ENCODE measurements at places on chromosomes 1 and 21. TPM values are rescaled to one million over a fixed set of nuclear protein-coding genes. Genes with fewer than 3 reads are reported as not detected.

- no peak for DNase-seq
Measured at GRCh38 chr21:42734323-42734971, 81.0 kb downstream of the PDE9A start.

GRCh38 chr1:19448491-19449439, 36.6 kb downstream of the CAPZB start:
- peak; percentile 96 for DNase-seq

DNA sequence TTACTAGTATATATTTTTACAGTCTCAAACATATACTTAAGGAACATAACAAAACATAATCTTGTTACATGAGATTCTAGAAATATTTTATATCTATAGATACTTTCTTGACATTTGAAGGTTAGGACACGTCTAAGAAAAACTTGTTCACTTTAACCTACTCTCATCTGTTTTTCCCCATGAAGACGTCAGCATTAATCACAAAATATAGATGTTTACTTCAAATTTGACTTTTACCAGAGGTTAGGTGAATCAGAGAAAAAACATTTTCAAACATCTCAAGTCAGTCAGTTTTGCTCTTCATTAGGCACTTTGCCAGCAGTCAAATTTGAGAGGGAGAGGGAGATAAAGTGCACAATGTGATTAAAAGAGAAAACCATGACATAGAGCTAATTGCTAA, 47.7 kb downstream of the BRINP3 start:
- no peak for DNase-seq

- peak; percentile 14 for DNase-seq
Measured at GRCh38 chr1:241592273-241592958, 47.8 kb downstream of the CHML start.

GRCh38 chr1:19317126-19317910, 5.2 kb downstream of the SLC66A1 start:
- no peak for DNase-seq

DNA sequence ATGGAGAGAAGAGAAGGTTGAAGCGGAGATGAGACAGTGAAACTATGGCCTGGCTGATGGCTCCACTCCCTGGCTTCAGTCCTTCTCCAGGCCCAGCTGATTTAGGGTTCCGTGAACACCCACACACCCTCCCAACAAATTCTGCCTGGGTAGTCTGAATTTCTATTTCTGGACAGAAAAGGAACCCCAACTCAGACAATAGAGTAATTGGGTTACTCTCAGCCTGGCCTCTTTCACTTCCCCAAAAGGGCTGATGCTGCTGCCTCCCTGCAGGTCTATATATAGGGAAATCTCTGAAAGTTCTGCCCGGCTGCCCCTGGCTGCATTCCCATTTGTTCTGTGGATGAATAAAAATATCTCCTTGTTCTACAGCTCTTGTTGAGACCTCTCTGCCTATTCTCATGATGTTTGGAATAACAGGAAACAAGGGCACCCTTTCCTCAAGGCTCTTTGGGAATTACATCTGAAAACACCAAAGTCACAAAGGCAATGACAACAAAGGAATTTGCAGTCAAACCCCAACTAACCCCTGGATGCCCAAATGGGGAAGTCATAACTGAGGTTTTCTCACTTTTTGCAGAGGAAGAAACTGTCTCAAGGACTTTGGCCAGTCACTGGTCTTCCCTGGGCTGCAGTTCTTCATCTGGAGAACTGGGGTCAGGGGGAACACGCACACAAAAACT, 11.4 kb upstream of the ZSCAN20 start:
- DNase-seq: no peak

DNA sequence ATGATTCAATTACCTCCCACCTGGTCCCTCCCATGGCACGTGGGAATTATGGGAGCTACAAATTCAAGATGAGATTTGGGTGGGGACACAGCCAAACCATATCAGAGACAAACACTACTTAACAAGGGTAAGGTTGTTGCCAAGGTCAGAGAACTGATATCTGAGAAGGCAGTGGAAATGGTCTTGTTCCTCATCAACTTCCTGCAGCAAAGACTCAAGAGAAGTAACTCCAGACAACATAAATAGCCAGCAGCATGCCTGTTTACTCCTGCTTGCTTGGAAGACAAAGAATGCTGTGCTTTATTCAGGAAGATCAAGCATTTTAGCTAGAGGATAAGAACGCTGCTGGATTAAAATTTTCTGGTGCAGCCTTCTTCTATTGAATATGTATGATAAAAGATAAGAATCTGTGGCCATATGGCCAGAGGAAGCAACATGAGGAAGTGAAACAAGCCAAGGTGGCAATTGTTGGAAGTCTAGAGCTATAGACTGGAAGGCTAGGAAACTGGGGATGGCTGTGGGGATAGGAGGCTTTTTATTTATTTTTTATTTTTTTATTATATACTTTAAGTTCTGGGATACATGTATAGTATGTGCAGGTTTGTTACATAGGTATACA, 36.4 kb downstream of the DDAH1 start:
- DNase-seq: no peak

DNA sequence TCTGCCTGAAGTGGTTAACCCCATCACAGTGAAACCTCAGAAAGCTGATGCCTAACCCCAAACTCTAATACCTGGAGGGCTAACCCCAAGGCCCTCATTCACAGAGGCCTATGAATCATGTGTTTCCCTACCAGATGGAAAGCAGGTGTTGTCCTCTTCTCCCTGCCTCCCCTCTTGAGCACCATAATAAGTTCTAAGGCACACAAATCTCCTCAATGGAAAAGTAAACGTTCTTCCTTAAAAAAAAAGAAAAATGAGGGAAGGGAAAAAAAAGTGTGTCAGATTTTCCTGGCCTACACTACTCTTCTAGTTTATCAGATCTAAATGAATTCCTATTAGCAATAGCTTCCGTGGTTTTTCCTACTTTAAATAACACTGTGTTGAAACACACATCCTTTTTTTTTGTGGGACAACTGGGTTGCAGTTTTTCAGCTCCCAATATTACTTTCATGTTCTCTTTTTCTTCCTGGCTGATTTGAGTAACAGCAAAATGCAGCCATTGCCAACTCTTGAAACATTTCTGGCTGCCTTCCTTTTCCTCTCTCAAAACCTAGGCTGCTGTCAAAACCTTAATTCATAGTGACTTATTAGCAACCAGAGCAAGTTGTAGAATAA, 43.2 kb downstream of the SLC44A3 start:
- DNase-seq: peak; percentile 93

GRCh38 chr1:18104546-18105100, 3.0 kb upstream of the IGSF21 start:
- no peak for DNase-seq

DNA sequence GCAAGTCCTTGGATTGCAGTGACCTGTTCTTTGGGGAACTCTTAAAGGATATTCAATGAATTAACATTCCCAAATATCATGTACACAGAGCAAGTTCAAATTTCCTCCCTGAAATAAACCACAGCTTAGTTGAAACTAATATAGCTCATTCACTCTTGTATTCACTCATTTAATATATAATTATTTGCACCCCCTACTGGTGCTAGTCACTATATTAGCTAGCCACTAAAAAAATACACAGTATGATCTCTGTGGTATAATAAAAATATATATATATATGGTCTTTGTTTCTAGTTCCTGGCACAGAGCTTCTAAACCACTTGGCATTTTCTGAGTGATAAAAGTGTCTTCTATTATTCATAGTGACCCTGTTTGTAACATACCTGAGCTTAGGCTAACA, 177.3 kb upstream of the LYPLAL1 start:
- peak; percentile 7 for DNase-seq

DNA sequence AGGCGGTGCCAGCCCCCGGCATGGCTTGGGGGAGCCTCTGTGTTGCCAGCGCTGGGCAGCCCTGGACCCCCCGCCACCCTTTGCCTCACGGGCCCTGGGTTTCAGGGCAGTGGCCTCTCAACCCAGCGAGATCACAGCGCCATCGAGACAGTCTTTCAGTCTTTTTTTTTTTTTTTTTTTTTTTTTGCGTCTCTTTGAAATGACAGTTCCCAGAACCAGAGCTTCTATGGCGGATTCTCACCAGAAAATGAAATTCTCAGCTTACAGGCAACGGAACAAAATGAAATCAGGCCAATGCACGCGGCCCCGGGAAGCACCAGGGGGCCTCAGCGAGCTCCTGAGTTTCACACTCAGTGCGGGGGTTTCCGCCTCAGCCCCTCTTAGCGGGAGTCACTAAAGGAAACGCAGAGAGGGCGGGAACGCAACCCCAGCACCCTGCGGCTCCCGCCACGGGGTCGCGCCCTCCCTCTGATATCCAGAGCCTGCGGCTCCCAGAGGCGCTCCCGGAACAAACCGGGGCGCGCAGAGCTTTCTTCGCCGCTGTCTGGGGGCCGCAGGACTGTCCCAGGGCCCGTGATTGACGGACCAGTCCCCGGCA, 8.0 kb upstream of the COL6A1 start:
- DNase-seq: peak; percentile 89

Gene IL22RA1
- 0.09 TPM for total RNA-seq

Gene PARK7
- 243 TPM for total RNA-seq

Gene KCNH1
- not detected for total RNA-seq

Gene SLAMF8
- total RNA-seq: not detected

Gene C4BPB
- not detected for total RNA-seq

Gene TAS1R2
- total RNA-seq: not detected

Gene C4BPA
- total RNA-seq: not detected

Gene TFF1
- total RNA-seq: not detected

Data from fibroblast of the aortic adventitia (primary cell).